ENCODE measurements at places on chromosomes 1 and 21.
A peak's percentile ranks its signal among the peaks of the same experiment; 100 is the strongest.

DNA sequence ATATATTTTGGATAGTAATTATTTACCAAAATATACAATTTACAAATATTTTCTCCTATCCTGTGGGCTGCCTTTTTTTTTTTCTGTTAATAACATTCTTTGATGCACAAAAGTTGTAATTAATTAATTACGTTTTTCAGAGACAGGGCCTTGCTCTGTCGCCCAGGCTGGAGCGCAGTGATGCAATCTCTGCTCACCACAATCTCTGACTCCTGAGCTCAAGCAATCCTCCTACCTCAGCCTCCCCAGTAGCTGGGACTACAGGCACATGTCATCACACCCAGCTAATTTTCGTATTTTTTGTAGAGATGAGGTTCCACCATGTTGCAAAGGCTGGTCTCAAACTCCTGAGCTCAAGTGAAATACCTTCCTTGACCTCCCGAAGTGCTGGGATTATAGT lies 21.3 kb upstream of the ZMYM4 start:
- no peak for DNase-seq

DNA sequence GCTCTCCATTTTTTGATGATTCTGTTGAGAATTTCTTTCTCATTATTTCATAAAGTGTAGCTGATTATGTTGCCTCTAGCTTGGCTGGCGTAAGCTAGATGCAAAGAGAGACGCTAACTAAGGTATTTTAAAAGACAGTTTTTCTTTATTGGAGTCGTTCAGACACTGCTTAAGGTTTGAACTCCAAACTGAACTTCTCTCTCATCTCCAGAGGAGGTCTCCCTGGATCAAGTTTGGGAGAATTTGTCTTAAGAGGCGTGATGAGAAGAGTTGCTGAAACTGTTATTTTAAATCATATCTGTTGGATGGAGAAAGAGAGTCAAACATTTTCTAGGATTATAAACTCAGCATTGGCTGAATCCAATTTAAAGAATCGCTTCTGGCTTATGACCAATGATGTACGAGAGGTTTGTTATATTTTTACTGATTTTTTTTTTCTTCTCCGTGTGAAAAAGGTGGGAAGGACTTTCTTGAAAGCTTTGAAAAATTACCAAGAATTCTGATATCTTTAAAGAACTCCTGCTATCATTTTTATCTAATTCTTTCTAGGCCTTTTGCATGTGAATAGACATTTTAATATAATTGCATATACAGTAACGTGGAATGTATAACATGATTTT lies 34.0 kb downstream of the MAP3K7CL start:
- DNase-seq = peak; percentile 79

- no peak for DNase-seq
Measured at GRCh38 chr1:228311091-228311490, 95.5 kb downstream of the TRIM11 start.

GRCh38 chr1:84719543-84720217 lies 29.4 kb upstream of the SSX2IP start:
- DNase-seq = no peak

DNA sequence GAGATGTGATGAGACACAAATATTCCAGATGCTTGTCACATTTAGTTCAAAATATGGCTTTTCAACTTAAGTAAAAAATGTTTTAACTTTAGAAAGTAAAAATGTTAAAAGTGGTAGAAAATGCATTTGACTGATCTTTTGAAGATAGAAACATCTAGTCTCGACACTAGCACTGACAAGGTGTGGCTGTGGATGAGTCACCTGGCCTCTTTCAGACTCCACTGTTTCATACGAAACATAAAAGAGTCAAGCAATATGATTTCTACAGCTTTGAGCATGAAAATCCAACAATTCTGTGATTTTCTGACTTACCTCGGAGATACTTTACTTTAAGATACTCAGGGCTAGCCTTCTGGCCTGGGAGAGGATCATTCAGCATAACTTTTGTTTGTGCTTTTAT lies 47.7 kb downstream of the TTC13 start:
- DNase-seq = no peak

GRCh38 chr1:230025686-230026085 lies 41.4 kb upstream of the GALNT2 start:
- DNase-seq = no peak

- DNase-seq = no peak
Measured at GRCh38 chr1:51472359-51472758, 46.7 kb downstream of the EPS15 start.

- no peak for DNase-seq
Measured at GRCh38 chr1:154750681-154751665, 119.1 kb downstream of the KCNN3 start.

DNA sequence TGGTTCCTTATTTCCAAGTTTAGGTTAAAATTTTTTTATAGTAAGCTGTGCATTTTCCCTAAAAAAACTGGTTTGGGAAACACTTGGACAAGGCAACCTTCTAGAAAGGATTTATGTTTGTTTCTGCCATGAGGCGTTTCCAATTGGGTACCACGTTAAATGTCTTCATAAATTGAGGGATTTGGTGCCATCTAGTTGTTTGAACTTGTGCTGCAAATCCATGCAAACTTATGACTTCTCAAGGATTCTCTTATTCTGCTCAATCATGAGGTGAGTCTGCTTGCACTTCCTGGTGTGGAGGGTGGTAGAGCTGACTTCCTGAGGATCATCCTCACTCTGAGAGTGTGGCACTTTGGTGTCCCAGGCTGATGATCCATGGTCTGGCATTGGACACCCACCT lies 123.3 kb downstream of the PCNX2 start:
- DNase-seq = peak; percentile 7

- DNase-seq = no peak
Measured at GRCh38 chr1:231663211-231663792, 36.7 kb downstream of the DISC1 start.

GRCh38 chr1:77459881-77460280 lies 178.1 kb downstream of the AK5 start:
- DNase-seq = no peak

- no peak for DNase-seq
Measured at GRCh38 chr1:234683127-234683860, 73.3 kb upstream of the IRF2BP2 start.

DNA sequence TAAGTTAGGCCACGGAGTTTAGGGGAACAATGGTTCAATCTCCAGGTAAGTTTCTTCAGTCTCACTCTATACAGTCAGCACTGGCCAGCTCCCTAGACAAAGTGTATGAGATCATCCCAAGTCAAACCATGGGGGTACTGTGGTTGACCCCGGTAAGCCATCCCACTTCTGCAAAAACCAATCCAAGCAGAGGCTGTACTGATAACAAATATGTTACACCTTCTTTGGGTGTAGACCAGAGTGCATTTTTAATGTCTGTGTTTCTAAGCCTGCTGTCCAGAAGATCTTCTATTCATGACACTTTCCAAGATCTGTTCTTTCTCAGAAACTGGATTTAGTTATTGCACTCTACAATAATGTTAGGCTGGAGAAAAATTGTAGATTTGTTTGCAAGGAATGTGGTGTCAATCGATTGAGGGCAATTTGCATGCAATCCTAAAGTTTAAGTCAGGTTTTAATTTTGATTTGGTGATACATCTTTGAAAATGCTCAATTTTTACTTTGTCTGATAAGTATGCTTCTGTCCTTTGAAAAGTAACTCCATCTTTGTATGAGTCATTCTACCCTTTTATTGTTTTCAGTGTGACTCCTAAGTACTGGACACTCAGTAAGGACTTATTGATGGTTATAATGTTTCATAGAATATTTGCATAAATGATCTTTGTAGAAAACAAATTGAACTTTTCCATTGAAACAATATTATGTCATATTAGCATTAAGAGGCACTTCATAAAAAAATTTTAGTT lies 152.4 kb downstream of the HLX start:
- DNase-seq = no peak

GRCh38 chr1:184950227-184950626 lies 24.1 kb downstream of the NIBAN1 start:
- no peak for DNase-seq

DNA sequence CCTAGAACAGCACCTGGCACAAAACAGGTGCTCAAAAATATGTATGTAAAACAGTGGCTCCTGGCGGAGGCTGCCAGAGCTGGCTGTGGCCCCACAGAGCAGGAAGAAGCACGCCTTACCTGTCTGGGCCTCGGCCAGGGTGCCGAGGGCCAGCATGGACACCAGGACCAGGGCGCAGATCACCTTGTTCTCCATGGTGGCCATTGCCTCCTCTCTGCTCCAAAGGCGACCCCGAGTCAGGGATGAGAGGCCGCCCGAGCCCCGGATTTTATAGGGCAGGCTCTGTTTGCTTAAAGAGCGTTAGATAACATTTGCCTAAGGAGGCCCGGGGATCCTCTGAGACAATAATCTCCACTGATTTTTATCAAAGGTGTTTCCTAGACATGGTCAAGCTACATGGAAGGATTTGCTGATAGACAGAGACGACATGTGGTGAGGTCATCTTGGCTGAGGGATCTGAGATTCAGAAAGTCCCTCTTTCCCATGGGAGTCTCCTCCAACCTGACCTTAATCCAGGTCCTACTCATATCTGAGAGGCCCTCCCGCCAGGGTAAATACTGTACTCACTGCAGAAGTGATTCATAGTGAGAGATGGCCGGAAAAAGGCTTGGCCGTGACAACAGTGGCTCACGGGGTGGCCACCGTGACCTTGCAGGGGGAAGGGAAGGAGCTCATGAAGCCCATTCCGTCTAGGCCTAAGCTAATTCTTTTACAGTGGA lies at the start of gene TFF1:
TFF1 (minus strand) TSS at position 244 of the 719 bp plus-strand sequence; CDS start at position 204, 40 bp downstream.
- DNase-seq = no peak

DNA sequence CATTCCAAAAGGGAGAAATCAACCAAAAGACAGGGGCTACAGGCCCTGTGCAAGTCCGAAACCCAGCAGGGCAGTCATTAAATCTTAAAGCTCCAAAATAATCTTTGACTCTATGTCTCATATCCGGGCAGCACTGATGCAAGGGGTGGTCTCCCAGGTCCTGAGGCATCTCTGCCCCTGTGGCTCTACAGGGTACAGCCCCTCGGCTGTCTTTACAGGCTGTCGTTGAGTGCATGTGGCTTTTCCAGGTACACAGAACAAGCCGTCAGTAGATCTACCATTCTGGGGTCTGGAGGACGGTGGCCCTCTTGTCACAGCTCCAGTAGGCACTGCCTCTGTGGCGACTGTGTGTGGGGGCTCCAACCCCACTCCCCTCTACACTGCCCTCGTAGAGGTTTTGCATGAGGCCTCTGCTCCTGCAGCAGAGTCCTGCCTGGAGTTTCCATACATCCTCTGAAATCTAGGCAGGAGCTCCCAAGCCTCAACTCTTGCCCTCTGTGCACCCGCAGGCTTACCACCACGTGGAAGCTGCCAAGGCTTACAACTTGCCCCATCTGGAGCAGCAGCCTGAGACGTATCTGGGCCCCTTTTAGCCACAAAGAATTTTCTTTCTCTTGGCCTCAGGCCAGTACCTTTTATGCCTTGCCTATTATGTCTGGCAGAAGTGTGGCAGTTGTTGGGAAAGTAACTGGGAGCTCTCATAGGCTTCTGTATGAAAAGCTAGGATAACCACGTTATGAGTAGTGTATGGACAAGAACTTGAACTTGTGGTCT lies 52.5 kb downstream of the POU2F1 start:
- peak; percentile 24 for DNase-seq

- no peak for DNase-seq
Measured at GRCh38 chr1:224781800-224782199, 147.7 kb upstream of the DNAH14 start.

GRCh38 chr1:55061706-55062321 lies 22.5 kb downstream of the PCSK9 start:
- no peak for DNase-seq

- no peak for DNase-seq
Measured at GRCh38 chr1:110123224-110123623, 11.0 kb downstream of the UBL4B start.

DNA sequence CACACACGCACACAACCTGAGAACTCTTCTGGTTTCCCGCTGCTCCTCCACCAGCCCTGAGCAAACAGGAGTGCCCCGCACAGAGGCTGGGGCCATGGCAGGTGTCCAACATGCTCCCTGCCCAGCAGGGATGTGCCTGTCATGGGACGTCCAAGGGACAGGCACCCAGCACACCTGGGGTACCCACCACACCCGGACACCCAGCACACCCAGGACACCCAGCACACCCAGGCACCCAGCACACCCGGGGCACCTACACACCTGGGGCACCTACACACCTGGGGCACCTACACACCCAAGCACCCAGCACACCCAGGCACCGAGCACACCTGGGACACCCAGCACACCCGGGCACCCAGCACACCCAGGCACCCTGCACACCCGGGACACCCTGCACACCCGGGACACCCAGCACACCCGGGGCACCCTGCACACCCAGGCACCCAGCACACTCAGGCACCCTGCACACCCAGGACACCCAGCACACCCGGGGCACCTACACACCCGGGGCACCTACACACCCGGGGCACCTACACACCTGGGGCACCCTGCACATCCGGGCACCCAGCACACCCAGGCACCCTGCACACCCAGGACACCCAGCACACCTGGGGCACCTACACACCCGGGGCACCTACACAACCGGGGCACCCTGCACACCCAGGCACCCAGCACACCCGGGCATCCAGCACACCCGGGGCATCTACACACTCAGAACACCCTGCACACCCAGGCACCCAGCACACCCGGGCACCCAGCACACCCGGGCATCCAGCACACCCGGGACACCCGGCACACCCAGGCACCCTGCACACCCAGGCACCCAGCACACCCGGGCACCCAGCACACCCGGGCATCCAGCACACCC lies 37.9 kb downstream of the UBE2G2 start:
- no peak for DNase-seq

DNA sequence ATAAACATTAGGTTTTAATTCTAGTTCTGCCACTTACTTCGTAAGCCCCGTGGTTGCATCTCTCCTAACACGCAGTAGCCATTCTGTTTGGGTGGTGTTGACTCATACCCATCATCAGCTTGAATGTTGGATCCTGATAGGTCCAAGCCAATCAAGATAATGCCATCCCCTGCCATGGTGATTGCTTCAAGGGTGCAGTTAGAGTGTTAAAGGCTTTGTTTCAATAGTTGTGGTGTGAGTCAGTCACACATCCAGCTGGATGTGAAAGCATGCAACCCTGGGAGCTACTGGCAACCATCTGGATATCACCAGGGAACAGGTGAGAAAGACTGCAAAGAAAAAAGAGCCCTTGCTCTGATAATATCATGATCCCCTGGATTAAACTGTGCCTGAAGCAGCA lies 69.1 kb downstream of the OMA1 start:
- DNase-seq = no peak

GRCh38 chr1:202680586-202681352 lies 29.5 kb downstream of the SYT2 start:
- no peak for DNase-seq

GRCh38 chr1:15158506-15159165 lies 5.1 kb downstream of the TMEM51 start:
- no peak for DNase-seq

DNA sequence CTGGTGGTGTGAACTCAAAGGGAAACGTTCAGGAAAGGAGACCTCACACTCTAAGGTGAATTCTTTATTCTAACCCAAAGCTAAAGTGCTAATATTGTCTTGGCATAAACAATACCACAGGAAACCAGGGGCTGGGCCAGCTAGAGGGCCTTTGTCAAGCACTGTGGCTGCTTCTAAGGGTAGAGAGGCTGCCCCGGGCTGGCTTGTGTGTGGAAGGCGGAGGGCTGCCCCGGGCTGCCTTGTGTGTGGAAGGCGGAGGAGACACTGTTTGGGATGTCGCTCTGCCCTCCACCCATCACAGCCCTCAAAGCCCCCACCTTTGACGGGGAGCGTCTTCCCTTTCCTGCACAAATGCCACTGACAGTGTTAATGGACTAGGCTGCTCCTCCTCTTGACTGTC lies 216.8 kb downstream of the TOMM20 start:
- DNase-seq = no peak

GRCh38 chr21:28235169-28235895 lies 757.3 kb downstream of the LTN1 start:
- no peak for DNase-seq
